ENCODE measurements at places on chromosomes 3 and 15.

GRCh38 chr3:78875851-78876250, 891.9 kb downstream of the ROBO1 start:
- DNase-seq = peak; percentile 14

- DNase-seq = no peak
Observed at GRCh38 chr15:96896766-96897165, 566.3 kb downstream of the NR2F2 start.

GRCh38 chr15:60362321-60363086, 35.3 kb downstream of the ANXA2 start:
- DNase-seq = peak; percentile 55

GRCh38 chr15:63041974-63042876, at the start of gene TPM1:
TSS of gene TPM1 (plus strand) at chr15:63042747. CDS start at chr15:63042830, 83 bp downstream.
- DNase-seq = peak; percentile 79

DNA sequence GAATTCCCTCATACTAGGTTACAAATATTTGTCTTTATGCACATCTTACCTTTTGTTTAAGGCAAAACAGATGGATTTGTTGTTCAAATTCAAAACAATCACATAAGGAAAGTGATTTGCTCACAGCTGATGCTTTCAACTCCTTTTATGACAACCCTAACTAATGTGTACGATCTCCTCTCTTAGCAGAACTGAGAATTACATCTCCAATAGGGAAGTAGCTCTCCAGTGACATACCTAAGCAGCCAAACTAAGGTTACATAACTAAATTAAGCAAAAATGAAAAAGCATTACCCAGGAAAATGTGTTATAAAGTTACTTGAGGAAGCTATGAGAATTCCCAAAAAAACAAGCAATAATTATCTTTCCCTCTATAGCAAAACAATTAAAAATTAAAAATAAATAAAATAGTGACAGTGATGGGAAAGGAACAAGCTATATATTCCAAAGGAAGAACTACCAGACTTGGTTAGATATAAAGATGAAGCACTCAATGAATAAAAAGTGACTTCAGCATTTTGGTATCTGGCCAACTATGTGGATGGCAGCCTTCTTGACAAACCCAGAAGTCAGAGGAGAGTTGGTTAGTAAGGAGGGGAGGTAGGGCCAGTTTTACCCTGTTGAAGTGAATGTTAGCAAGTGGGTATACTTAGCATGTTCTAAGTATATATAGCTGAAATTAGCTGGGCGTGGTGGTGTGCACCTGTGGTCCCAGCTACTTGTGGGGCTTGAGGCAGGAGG, 32.4 kb downstream of the PEAK1 start:
- DNase-seq = no peak

- no peak for DNase-seq
Observed at GRCh38 chr15:80162059-80162554, 9.3 kb downstream of the FAH start.

DNA sequence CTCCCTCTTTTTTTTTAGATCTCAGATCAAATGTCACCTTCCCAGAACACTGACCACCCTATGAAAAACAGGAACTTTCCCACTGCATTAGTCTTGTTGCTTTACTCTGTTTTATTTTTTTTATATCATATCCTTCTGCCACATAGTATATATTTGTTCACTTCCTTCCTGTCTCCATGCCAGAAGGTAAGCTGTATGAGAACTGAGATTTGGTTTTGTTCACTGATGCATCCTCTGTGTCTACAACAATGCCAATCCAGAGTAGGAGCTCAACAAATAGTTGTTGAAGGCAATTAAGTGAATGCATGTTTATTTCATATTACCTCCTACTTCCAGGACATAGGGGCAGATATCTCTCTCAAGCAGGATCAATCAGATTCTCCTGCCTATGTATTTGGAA, 114.4 kb downstream of the TPRG1 start:
- DNase-seq = no peak

GRCh38 chr3:155326244-155326643, 32.8 kb upstream of the STRIT1 start:
- DNase-seq = no peak

GRCh38 chr3:127182431-127182830, 10.5 kb upstream of the PRR23E start:
- no peak for DNase-seq

DNA sequence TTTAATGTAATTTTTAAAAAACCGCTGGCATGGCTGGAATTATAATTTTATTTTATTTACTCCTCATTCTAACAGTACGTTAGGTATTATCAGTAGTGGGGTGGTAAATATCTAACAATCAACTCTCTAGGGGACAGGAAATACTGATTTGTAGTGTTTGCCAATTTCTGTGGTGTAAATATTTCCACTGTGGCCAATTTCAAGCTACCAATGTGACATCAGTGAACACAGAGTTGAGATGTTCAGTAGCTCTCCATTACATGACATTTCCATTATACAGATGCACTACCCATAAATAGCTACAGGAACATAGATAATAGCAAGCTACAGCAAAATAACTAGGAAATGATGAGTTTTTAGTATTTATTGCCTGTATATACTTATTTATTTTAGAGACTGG, 10.0 kb upstream of the ARL8B start:
- no peak for DNase-seq

GRCh38 chr3:141969711-141970110, 93.3 kb downstream of the ATP1B3 start:
- no peak for DNase-seq

GRCh38 chr3:52198643-52199608, 966 bp downstream of the ALAS1 start:
- DNase-seq = no peak

DNA sequence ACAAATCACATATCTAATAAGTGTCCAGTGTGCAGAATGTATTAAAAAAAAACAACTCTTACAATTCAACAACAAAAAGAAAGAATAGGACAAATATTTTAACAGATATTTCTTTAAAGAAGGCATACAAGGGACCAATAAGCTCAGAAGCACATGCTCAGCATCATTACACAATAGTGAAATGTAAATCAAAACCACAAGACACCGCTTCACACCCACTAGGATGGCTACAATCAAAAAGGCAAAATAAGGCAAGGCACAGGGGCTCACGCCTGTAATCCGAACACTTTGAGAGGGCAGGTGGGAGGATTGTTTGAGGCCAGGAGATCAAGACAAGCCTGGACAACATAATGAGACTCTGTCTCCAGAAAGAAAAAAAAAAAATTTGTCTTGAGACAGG, 255.6 kb downstream of the MAGI1 start:
- no peak for DNase-seq

DNA sequence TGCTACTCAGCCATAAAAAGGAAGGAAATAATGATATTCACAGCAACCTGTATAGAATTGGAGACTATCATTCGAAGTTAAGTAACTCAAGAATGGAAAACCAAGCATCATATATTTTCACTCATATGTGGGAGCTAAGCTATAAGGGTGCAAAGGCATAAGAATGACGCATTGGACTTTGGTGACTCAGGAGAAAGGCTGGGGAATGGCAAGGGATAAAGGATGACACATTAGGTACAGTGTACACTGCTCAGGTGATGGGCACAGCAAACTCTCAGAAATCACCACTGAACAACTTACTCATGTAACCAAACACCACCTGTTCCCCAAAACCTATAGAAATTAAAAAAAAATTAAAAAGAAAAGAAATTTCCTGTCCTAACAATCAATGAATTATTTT, 42.7 kb downstream of the ALCAM start:
- DNase-seq = no peak

DNA sequence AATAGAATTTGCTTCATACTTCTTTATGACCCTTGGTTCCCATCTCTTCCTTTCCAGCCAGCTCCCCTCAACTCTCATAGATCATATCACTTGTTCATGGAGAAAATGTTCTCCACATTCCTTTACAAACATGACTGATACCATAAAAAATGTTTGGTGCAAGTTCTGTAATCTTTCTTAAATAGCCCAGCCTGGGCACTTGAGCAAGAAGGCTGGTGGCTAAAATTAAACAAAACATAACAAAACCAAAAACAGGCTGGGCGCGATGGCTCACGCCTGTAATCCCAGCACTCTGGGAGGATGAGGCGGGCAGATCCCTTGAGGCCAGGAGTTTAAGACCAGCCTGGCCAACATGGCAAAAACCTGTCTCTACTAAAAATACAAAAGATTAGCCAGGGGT, 8.9 kb upstream of the POLR2M start:
- DNase-seq = peak; percentile 46

- DNase-seq = no peak
Observed at GRCh38 chr3:180417241-180417640, 184.7 kb upstream of the TTC14 start.

- DNase-seq = peak; percentile 34
Observed at GRCh38 chr15:79192462-79193036, 90.0 kb upstream of the ANKRD34C start.

DNA sequence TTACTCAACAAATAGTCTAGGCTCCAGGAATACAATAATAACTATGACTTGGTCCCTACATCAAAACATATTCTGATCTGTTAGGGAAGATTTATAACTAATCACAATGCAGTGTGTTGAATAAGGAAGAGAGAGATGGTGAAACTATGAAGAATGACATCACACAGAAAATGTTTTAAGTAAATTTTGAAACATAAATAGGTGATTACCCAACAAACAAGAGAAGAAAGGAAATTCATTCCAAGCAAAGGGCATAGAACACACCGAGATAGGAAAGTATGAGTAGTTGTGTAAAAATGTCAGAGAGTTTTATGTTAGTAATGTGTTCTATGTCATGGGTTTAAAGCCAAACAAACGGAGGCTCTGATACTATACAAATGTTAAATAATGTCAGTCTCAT, 13.4 kb downstream of the SEC62 start:
- peak; percentile 11 for DNase-seq

- no peak for DNase-seq
Observed at GRCh38 chr3:190210608-190211007, 89.9 kb upstream of the P3H2 start.

GRCh38 chr3:160886421-160886820, 130.4 kb downstream of the PPM1L start:
- no peak for DNase-seq

DNA sequence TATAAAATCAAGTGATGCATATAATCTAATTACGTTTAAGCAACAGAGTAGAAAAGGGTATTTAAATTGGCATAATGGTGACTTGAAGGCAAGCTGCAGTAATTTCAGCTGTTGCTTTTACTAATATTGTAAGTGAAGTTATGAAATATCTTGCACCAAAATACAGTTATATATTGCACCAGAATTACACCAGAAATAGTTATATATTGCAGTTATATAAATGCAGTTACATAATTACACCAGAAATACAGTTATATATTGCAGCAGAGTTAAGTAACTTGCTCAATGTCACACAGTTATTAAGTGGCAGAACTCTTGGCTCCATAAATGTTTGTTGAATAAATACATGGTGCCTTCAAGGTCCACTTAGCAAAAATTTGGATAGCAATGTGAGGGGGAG, 51.4 kb downstream of the PCOLCE2 start:
- no peak for DNase-seq

DNA sequence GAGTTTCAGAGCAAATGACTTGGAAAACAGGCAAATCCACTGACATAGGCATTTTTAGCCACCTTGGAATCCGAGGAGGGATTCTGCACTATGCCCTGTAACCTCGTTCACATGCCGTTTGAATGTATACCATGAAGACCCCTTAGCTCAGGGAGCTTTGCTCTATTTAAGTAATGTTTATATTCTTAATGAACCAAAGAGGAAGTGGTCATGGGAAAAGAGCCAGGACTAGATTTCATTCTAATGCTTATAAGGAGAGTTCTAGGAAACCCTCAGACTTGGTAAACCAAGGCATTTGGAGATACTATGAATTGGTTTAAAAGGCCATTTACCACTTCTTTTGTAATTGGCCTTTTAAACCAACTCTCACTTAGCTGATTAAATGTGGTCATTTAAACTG, 178.9 kb downstream of the IGF1R start:
- DNase-seq = no peak

- DNase-seq = peak; percentile 41
Observed at GRCh38 chr3:125431391-125431790, 56.3 kb upstream of the ZNF148 start.

- DNase-seq = no peak
Observed at GRCh38 chr15:32721596-32721995, 3.8 kb downstream of the GREM1 start.

GRCh38 chr3:31543375-31543774, 10.7 kb downstream of the STT3B start:
- no peak for DNase-seq

DNA sequence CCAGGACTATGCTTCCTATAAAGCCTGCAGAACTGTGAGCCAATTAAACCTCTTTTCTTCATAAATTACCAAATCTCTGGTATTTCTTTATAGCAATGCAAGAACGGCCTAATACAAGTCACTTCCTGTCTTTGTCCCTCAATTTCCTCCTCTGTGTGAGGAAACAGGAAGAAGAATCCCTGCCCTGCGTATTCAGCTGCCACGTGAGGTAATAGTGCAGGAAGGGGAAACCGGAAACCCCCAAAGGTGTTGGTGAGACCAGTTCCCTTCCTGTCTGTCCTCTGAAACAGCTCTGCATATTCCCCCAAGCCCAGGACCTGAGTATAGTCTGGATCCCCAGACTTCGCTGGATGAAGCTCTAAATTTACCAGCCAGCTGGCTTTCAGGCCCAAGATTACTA, 18.1 kb upstream of the PTPN23 start:
- DNase-seq = no peak

GRCh38 chr3:42490243-42490642, 12.2 kb upstream of the VIPR1 start:
- DNase-seq = no peak

GRCh38 chr3:127820221-127820825, 2.0 kb downstream of the MGLL start:
- no peak for DNase-seq

GRCh38 chr3:123349566-123350435, 99.1 kb downstream of the ADCY5 start:
- no peak for DNase-seq

DNA sequence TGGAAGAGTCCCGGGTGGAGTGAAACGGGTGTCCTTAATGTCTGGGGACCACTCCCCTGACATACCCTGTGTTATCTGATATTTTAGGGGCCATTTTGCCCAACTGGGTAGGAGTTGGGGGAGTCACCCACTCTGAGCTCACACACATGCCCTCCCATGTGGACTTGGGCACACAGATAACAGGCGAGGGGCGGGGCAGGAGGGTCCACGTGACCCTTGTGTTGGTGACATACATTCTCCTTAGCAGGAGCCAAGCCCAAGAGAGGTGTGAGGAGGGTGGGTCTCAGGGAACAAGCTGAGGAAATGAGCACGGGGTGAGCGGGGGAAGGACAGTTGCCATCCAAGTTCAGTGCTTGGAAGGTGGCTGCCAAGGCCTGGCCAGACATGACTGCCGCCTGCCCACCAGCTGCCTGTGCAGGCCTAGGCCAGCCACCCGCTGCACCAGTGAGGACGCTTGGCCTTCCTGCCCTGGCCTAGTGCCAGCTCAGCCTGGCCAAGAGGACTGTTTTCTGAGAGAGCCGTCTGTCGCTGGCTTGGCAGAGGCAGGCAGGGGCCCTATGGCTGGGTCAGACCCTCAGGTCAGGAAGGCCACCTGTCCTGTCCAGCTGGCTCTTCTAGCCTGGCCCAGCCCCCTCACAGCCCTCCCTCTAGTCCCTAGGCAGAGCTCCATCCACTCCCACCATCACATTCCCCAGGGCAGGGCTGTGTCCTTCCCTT, 31.3 kb upstream of the TMEM115 start:
- DNase-seq = no peak

GRCh38 chr3:119613872-119614271, 16.2 kb downstream of the PLA1A start:
- no peak for DNase-seq

All from GM04503 (cell line).